ENCODE measurements at places on chromosomes 4 and X.

- DNase-seq, result no peak
Observed at GRCh38 chr4:38189445-38189844, 229.2 kb downstream of the PTTG2 start.

DNA sequence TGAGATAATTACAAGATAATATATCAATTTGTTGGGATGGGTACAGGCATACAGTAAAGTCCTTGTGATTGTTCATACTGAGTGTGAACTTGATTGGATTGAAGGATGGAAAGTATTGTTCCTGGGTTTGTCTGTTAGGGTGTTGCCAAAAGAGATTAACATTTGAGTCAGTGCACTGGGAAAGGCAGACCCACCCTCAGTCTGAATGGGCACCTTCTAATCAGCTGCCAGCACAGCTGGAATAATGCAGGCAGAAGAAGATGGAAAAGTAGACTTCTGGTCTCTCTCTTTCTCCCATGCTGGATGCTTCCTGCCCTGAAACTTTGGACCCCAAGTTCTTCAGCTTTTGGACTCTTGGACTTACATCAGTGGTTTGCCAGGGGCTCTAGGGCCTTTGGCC lies 457.9 kb upstream of the SLIT2 start:
- no peak for DNase-seq

- DNase-seq, result no peak
Observed at GRCh38 chrX:47174376-47174775, 19.3 kb upstream of the UBA1 start.

GRCh38 chr4:32847461-32847860 lies 2127.3 kb downstream of the PCDH7 start:
- no peak for DNase-seq

GRCh38 chr4:69830560-69831269 lies 29.2 kb downstream of the SULT1E1 start:
- DNase-seq, result no peak

GRCh38 chrX:152926279-152926678 lies 28.4 kb downstream of the ZNF185 start:
- DNase-seq, result peak; percentile 2

- DNase-seq, result no peak
Observed at GRCh38 chr4:83389756-83390505, 55.3 kb upstream of the HPSE start.

- peak; percentile 6 for DNase-seq
Observed at GRCh38 chrX:1316527-1316926, 20.1 kb upstream of the IL3RA start.

DNA sequence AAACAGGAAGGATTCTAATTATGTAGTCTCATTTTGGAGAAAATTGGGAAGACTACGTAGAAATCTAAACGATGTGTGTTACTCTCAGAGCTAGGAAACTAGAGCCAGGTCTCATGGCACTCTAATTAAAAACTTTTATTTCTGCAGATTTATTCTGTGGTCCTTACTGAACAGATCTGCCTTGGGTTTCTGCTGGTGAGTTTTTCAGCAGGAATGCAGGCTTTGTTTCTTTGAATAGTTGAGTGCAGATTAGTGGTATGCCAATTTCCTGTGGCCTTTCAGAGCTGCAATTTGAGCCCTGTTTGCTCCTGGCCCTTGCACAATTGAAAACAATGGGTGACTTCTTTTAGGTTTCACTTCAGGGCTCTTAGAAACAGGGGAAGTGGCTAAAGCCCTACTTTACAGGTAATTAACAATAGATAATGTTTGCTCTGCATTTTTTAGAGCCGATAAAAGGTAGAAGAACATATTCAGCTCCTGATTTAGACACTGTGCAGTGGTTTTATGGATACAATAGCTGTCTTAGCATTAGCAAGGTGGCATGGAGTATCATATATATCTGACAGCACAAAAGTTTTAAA lies 21.8 kb downstream of the SPRY1 start:
- DNase-seq, result no peak

DNA sequence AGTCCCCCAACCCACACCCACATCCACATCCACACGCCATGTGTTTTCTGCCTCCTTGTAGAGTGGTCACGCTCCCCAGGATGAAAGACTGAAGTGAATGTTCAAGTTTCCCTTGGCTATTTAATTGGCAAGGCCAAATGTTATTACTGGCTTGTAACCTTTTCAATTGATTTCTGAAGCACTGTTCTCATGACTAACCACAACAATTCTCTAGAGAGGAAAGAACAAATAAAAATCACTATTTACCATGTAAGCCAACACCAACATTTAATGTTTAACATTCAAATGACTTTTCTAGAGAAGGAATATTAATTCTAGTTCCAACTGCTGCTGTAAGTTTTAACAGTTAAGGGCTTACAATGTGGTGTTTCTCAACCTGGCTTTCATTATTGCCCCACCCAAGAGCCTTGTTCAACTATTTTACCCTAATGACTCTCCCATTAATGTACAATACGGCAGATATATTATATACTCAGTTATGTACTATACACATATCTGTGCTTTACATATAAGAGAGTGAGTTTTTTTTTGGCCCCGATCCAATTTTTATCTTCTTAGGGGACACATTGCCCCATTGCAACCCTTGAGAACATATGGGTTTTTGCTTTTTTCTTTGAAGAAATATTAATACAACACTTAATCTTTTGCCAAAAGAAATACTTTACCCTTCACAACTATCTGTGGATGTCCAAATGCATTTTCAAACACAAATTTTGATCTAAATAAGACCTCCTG lies 46.5 kb downstream of the RELL1 start:
- no peak for DNase-seq

All from caudate nucleus (tissue), 63 donors.